A172 (cell line): ENCODE measurements at places on chromosomes 4 and X. TPM values are rescaled to one million over a fixed set of nuclear protein-coding genes. Genes with fewer than 3 reads are reported as not detected.

DNA sequence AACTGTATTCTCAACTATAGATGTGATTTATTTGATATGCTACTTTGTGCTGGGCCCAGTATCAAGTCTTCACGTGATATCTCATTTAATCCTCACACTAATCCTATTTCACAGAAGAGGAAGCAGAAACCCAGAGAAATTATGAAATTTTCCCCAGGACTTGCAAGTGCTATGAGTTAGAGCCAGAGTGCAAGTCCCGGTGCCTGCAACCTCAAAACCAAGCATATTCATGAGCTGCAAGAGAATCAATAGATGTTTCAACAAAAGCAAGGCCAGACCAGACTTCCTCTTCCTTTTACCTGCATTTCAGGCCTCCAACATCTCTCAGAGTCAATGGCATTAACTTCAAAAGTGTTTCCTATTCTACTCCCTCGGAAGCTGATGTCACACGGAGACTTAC is 92.2 kb upstream of the GATB start:
- no peak for DNase-seq

DNA sequence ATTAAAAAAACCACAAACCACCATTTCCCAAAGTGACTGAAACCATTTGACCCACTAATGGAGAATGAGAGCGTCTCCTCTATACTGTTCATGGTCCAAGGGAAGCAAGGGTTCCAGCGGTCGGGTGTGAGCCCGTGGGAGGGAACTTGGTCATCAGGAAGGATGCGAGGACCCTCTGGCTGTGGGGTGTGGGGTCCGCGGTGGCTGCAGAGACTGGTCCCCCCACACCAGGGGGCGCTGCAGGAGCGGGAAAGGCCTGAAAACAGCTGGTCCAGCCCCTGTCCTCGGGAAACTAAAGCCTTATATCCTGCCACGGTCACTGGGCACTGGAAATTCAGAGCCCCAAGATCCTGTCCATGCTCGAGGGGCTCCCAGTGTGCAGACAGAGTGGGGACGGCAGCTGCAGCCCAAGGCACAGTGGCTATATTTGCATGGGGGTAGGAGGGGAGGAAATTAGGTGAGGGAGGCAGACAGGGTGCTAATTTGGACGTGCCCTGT is 4.3 kb downstream of the BLOC1S4 start:
- peak; percentile 63 for DNase-seq

DNA sequence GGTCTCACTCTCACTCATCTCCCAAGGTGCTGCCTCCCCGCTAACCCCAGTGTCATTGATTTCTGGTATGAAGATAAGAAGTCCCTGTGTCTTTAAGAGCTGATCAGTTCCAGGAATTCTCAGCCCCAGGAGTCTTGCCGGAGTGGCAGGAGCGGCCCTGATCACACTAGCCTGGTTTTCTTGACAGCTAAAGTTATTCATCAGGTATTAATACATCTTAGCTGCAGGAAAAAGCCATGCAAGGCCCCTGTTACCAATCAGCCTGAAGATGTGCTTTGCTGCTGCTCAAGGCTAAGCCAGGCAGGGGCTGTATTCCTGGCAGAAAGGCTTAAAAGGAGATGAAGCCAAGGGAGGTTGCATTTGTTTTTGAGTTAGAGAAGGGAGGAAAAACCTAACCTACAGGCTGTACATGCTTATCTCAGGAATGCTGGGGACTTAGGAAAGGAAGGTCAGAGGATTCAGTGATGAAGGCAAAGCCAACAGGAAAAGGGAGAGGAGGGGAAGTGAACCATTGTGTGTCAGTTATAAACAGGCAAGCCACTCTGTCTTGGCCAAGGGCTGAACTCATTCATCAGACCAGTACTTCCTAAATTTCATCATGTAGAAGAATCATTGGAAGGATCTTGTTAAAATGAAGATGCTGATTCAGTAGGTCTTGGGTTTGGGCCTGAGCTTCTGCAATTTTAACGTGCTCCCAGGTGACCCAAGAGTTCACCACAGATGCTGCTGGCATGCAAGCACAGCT is 8.6 kb downstream of the SRPX start:
- no peak for DNase-seq

GRCh38 chr4:109065006-109065405 is 237.5 kb downstream of the COL25A1 start:
- DNase-seq, result no peak

DNA sequence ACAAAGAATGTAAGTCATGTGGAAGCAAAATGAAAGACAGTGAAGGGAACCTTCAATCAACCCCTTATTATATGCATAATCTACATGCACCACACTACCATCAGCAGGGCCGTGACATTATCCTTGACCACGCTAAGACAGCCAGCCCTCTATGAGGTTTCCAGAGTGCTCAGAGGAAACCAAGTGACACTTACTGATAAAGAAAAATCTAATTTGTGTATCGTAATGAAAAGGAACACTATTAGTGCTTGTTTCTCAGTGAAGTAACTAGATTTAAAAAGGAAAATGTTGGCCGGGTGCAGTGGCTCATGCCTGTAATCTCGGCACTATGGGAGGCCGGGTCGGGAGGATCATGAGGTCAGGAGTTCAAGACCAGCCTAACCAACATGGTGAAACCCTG is 56.4 kb downstream of the ABCG2 start:
- no peak for DNase-seq

Gene PPARGC1A
- total RNA-seq, result 2.1 and 3.1 TPM in 2 replicates

DNA sequence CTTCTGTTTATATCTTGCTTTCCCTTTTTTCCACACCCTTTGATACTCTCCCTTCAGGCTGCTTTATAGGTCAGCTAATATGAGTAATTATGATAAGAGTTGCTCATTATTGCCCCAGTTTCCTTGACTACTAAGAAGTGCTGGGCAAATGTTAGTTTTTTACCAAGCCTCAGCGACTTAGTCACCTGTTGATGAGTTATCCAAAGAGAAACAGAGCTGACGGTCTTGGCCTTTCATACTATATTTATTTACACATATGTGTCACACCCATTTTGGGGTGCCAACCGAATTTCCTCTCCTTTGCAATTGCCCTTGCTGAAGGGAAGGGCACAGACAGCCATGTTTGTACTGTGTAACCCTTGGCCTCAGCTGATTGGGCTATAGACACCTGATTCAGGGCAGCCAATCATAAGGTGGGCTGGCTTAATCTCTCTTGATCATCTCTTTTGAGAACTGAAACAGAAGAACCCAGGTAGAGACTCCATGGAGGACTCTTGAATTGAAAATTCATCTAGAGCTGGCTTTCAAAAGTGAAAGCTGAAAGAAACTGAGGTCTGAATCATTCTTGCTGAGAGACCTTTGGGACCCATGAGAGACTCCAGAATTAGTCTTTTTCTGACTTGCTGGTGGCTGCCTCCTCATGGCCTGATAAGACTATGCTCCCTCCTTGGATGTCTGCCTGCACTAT is 111.7 kb upstream of the RPS6KA3 start:
- peak; percentile 67 for DNase-seq

- no peak for DNase-seq
Measured at GRCh38 chr4:106343865-106344646, 24.5 kb downstream of the GIMD1 start.

DNA sequence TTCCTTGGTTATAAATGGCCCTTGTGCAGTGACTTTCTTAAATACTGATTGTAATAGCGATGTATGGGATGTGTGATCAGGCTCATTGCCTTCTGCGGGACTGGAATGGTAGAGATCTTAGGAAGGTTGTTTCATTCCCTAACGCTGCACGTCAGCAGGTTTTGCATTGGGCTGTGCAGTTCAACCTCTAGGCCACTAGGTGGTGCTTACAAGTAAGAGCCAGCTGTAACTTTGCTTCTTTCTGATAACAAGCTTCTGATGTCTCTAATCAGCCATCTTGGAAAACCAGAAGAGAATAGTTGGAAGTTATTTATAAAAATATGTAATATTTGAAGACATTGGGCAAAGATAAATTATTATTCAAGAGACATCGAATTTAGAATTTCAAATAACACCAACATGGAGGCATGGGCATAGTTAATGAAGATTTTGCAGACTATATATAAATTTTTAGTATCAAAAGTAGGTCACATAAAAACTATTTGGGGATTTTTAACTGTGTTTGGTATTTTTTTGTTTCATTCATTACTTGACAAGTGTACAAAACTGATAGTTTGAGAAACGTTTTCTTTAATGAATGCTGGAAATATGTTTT is 339.7 kb upstream of the PCDH7 start:
- DNase-seq, result peak; percentile 79

Gene CTAG1A
- total RNA-seq, result not detected in 2 replicates

Gene TRPC3
- 0.57 and 0.98 TPM in 2 replicates for total RNA-seq

GRCh38 chrX:39854772-39855747 is 242.7 kb downstream of the BCOR start:
- DNase-seq, result no peak

- DNase-seq, result no peak
Measured at GRCh38 chr4:131426023-131426758, 1722.9 kb upstream of the PCDH10 start.

GRCh38 chr4:89298155-89298554 is 9.4 kb downstream of the GPRIN3 start:
- DNase-seq, result no peak

Gene HS3ST1
- total RNA-seq, result not detected in 2 replicates

GRCh38 chr4:53961351-53961750 is 103.1 kb downstream of the CHIC2 start:
- DNase-seq, result no peak

GRCh38 chr4:16722416-16722815 is 176.0 kb downstream of the LDB2 start:
- DNase-seq, result no peak

Gene AGA
- 32.3 and 43.0 TPM in 2 replicates for total RNA-seq

GRCh38 chr4:138598226-138598625 is 356.1 kb upstream of the SLC7A11 start:
- DNase-seq, result no peak

Gene AMTN
- 17.4 and 29.6 TPM in 2 replicates for total RNA-seq

Gene RTL9
- total RNA-seq, result 0.02 and 0.03 TPM in 2 replicates

DNA sequence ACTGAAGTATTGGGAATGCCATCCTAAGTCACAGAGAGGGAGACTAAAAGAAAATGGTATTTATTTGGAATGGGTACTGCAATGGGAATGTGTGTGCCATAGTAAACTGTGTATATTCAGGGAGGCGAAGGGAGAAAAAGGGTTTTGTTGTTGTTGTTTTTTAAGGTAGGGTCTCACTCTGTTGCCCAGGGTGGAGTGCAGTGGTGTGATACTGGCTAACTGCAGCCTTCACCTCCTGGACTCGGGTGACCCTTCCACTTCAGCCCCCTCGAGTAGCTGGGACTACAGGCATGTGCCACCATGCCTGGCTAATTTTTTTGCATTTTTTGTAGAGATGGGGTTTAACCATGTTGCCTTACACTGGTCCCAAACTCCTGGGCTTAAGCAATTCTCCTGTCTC is 4.3 kb upstream of the SLC10A3 start:
- no peak for DNase-seq
